Tibial nerve (tissue), 4 donors: ENCODE measurements at places on chromosomes 2 and 18.
A peak's percentile ranks its signal among the peaks of the same experiment; 100 is the strongest.

- no peak overlapping the region for H3K27ac ChIP-seq
- H3K27me3 ChIP-seq, result no peaks in the 10 kb centered on the region
- peaks cover 9% of the 10 kb centered on the region for H3K4me1 ChIP-seq
Observed at GRCh38 chr2:200653021-200653420, 67.2 kb downstream of the AOX1 start.

DNA sequence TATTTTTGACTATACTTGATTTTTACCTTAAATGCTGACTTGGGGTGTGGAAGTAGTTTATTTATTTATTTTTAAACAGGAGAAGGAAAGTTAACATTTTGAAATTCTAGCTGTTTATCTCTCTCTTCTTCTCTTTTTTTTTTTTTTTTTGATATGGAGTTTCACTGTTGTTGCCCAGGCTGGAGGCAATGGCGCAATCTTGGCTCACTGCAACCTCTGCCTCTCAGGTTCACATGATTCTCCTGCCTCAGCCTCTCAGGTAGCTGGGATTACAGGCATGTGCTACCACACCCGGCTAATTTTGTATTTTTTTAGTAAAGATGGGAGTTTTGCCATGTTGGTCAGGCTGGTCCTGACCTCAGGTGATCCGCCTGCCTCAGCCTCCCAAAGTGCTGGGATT, 11.1 kb downstream of the WDR43 start:
- H3K4me3 ChIP-seq, result no peak overlapping the region
- no peaks in the 10 kb centered on the region for H3K27me3 ChIP-seq
- no peak overlapping the region for H3K27ac ChIP-seq

DNA sequence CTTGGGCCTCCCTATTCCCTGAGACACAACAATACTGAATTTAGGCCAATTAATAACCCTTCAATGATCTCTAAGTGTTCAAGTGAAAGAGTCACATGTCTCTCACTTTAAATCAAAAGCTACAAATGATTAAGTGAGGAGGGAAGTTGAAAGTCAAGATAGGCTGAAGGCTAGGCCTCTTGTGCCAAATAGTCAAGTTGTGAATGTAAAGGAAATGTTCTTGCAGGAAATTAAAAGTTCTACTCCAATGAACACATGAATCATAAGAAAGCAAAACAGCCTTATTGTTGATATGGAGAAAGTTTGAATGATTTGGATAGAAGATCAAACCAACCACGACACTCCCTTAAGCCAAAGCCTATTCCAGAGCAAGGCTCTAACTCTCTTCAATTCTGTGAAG, 286.9 kb downstream of the MEIS1 start:
- H3K4me3 ChIP-seq, result no peak overlapping the region
- no peaks in the 10 kb centered on the region for H3K36me3 ChIP-seq
- H3K27ac ChIP-seq, result no peak overlapping the region
- no peak for DNase-seq
- H3K27me3 ChIP-seq, result no peaks in the 10 kb centered on the region

DNA sequence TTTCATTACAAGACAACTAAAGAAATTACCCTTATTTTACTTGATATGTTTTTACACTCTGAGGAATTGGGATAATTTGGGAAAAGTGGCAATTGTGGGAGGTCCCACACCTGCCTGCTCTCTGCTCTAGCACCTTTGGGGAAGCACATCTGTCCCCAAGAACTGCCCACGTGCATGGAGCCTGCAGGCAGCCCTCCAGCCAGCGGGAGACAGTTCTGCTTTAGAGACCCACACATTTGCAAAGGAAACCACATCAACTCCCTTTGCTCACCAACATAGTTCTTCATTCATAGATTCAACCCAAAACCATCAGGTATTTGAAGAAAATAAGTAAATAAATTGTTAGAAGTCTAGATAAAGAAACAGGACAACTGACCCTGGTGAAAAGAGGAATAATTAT, 239.9 kb upstream of the ID2 start:
- H3K4me1 ChIP-seq, result no peaks in the 10 kb centered on the region
- no peaks in the 10 kb centered on the region for H3K27me3 ChIP-seq
- H3K36me3 ChIP-seq, result no peaks in the 10 kb centered on the region
- H3K4me3 ChIP-seq, result no peak overlapping the region
- H3K27ac ChIP-seq, result no peak overlapping the region

DNA sequence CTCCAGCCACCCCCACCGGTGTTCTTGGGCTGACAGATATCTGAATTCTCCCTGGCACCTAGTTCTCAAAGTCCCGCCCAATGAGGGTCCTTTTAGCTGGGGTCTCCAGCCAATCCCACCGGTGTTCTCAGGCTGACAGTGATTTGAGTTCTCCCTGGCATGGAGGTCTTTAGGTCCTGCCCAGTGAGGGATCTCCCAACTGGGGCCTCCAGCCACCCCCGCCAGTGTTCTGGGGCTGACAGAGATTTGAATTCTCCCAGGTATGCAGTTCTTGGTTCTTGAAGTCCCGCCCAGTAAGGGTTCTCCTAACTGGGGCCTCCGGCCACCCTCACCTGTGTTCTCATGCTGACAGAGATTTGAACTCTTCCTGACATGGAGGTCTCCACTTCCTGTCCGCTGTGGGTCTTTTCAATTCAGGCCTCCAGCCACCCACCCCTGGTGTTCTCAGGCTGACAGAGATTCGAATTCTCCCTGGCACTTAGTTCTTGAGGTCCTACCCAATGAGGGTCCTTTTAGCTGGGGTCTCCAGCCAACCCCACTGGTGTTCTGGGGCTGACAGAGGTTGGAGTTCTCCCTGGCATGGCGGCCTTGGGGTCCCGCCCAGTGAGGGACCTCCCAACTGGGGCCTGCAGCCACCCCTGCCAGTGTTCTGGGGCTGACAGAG, 154.6 kb downstream of the ANKRD36 start:
- no peak overlapping the region for H3K4me3 ChIP-seq
- no peaks in the 10 kb centered on the region for H3K4me1 ChIP-seq
- no peaks in the 10 kb centered on the region for H3K27me3 ChIP-seq

DNA sequence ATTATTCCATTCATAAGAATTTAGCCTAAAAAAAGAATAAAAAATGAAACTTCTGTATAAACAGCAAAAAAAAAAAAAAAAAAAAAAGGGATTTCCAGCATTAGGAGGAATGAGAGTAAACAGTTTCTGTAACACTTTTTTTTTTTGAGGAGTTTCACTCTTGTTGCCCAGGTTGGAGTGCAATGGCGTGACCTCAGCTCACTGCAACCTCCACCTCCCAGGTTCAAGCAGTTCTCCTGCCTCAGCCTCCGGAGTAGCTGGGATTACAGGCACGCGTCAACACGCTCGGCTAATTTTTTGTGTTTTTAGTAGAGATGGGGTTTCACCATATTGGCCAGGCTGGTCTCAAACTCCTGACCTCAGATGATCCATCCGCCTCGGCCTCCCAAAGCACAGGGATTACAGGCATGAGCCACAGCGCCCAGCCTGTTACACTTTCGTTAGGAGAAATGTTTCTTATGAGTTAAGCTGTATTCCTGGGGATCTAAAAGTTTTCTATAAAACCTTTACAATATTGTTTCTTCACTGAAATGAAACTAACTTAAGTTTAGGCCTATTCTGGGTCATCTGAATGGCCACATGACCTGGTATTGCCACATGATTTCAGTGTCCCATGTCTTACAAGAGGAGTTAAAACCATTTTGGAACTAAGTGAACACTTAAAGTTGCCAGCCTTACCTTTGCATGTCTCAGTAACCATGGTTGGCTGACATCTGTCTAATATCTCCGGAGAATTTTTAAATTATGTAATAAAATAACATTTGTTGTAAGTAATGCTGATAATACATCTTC, 17.5 kb downstream of the SMAD2 start:
- H3K27ac ChIP-seq, result peak overlapping the region; percentile 64
- peaks cover 25% of the 10 kb centered on the region for H3K4me1 ChIP-seq
- peak; percentile 34 for DNase-seq
- no peaks in the 10 kb centered on the region for H3K27me3 ChIP-seq

DNA sequence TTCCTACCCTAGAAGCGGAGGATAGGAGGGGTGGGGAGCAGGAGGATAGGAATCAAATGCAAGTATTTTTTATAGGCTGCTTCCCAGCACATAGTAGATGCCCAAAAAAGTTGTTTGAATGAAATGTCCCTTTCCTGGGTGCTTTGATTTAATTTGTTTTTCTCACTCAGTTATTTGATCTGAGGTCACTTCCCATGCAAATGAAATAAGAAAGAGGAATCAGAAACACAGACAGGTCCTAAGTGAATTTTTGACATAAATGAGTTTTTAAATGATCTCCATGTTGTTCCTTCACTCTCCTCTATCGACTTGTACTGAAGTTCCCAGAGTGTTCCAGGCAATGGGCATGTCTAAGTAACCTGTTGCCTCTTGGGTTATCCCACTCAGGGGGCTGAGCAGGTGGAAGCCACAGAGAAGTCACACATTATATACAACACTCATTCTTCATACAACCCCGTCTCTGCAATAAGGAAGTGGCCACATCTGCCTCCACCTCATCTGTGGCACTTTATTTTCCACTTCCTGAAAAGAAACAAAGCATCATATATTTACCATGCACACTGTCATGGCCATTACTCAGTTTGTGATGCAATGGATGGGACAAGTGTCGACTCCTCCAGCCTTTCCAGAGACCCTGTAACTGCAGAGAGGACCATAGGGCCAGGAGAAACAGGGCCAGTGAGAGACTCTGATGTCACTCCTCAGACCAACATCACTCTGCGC, 81.9 kb upstream of the ZNF397 start:
- no peaks in the 10 kb centered on the region for H3K4me1 ChIP-seq
- no peaks in the 10 kb centered on the region for H3K27me3 ChIP-seq
- no peak for DNase-seq
- H3K4me3 ChIP-seq, result no peak overlapping the region
- H3K27ac ChIP-seq, result no peak overlapping the region
- H3K36me3 ChIP-seq, result no peaks in the 10 kb centered on the region

- H3K27me3 ChIP-seq, result no peaks in the 10 kb centered on the region
- H3K36me3 ChIP-seq, result no peaks in the 10 kb centered on the region
- no peaks in the 10 kb centered on the region for H3K4me1 ChIP-seq
- H3K4me3 ChIP-seq, result no peak overlapping the region
- no peak for DNase-seq
- H3K27ac ChIP-seq, result no peak overlapping the region
Observed at GRCh38 chr2:45178359-45178758, 169.1 kb upstream of the SIX2 start.

DNA sequence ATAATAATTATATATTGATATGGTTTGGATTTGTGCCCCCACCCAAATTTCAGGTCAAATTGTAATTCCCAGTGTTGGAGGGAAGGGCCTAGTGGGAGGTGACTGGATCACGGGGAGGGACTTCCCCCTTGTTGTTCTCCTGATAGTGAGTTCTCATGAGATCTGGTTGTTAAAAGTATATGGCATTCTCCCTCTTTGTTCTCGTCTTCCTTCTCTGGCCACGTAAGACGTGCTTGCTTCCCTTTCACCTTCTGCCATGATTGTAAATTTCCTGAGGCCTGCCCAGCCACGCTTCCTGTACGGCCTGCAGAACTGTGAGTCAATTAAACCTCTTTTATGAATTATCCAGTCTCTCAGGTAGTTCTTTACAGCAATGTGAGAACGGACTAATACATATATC, 88.3 kb downstream of the ROCK2 start:
- no peaks in the 10 kb centered on the region for H3K27me3 ChIP-seq
- H3K27ac ChIP-seq, result no peak overlapping the region
- DNase-seq, result no peak
- no peaks in the 10 kb centered on the region for H3K36me3 ChIP-seq
- H3K4me1 ChIP-seq, result peaks cover 3% of the 10 kb centered on the region
- no peak overlapping the region for H3K4me3 ChIP-seq

DNA sequence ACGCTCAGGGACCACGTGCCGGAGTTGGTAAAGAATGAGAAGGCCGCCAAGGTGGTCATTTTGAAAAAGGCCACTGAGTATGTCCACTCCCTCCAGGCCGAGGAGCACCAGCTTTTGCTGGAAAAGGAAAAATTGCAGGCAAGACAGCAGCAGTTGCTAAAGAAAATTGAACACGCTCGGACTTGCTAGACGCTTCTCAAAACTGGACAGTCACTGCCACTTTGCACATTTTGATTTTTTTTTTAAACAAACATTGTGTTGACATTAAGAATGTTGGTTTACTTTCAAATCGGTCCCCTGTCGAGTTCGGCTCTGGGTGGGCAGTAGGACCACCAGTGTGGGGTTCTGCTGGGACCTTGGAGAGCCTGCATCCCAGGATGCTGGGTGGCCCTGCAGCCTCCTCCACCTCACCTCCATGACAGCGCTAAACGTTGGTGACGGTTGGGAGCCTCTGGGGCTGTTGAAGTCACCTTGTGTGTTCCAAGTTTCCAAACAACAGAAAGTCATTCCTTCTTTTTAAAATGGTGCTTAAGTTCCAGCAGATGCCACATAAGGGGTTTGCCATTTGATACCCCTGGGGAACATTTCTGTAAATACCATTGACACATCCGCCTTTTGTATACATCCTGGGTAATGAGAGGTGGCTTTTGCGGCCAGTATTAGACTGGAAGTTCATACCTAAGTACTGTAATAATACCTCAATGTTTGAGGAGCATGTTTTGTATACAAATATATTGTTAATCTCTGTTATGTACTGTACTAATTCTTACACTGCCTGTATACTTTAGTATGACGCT, 5.8 kb downstream of the MYCN start:
- peaks cover 13% of the 10 kb centered on the region for H3K36me3 ChIP-seq
- H3K4me3 ChIP-seq, result no peak overlapping the region
- H3K27ac ChIP-seq, result no peak overlapping the region
- peaks cover 23% of the 10 kb centered on the region for H3K27me3 ChIP-seq

- H3K27ac ChIP-seq, result no peak overlapping the region
Observed at GRCh38 chr18:55910296-55910695, 322.3 kb upstream of the TCF4 start.

- no peak for DNase-seq
- H3K27me3 ChIP-seq, result no peaks in the 10 kb centered on the region
- peaks cover 16% of the 10 kb centered on the region for H3K4me1 ChIP-seq
- H3K27ac ChIP-seq, result no peak overlapping the region
- no peak overlapping the region for H3K4me3 ChIP-seq
- H3K36me3 ChIP-seq, result no peaks in the 10 kb centered on the region
Observed at GRCh38 chr2:120350801-120351320, 4.9 kb downstream of the INHBB start.

DNA sequence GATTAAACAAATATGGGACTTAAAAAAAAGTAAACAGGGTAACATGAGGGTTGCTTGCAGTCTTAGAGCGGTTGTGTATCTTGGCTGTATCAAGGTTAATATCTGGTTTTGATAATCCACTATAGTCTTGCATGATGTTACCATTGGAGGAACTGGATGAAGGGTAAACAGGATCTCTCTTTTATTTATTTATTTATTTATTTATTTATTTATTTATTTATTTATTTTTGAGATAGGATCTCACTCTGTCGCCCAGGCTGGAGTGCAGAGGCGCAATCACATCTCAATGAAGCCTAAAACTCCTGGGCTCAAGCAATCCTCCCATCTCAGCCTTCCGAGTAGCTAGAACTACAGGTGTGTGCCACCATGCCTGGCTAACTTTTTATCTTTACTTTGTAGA, 42.9 kb upstream of the FAM124B start:
- no peak overlapping the region for H3K4me3 ChIP-seq
- DNase-seq, result no peak

GRCh38 chr18:28040211-28040610, 136.7 kb downstream of the CDH2 start:
- no peaks in the 10 kb centered on the region for H3K36me3 ChIP-seq
- no peak overlapping the region for H3K27ac ChIP-seq
- H3K4me3 ChIP-seq, result no peak overlapping the region
- no peak for DNase-seq
- H3K4me1 ChIP-seq, result no peaks in the 10 kb centered on the region
- no peaks in the 10 kb centered on the region for H3K27me3 ChIP-seq
